Stimulated activated CD8-positive, alpha-beta memory T cell treated with anti-CD3 and anti-CD28 coated beads, Interleukin-4, amount 100 ng/mL, for 1 hour (primary cell): ENCODE measurements at places on chromosomes 11 and 22.

- DNase-seq, result no peak
Observed at GRCh38 chr11:134453441-134453840, 41.4 kb upstream of the B3GAT1 start.

GRCh38 chr11:33321422-33321821 lies 64.2 kb downstream of the HIPK3 start:
- DNase-seq, result no peak

- peak; percentile 33 for DNase-seq
Observed at GRCh38 chr22:42269432-42270175, 849 bp downstream of the TCF20 start.

GRCh38 chr11:15148169-15148568 lies 33.4 kb downstream of the INSC start:
- DNase-seq, result no peak

DNA sequence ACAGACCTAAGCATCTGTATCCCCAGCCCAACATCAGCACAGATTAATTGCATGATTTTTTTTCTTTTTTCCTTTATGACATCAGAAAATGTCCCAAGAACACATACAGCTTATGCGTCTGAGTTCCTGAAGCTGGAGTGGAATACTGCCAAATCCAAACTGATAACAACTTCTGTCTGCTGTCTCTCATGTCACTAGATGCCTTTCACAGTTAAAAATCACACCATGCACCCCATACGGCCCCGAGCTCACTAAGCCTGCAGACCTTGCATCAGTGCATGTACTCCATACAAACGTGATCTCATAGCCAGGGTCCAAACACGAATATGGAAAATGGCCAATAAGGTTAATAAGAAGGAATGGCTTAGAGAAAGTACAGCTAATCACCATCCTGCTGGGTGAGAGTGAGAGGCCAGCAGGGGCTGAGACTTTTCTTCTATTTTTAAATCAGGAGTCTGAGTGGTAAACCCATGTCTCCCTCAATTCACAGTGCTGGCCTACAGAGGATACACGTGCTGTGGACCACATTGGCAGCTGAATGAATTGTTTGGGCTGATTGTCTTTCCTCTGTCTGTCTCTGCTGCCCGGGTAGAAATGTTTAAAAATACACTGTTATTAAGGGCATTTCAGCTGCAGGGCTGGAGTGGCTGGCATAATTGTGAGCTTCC lies 350.6 kb upstream of the RAG2 start:
- no peak for DNase-seq

DNA sequence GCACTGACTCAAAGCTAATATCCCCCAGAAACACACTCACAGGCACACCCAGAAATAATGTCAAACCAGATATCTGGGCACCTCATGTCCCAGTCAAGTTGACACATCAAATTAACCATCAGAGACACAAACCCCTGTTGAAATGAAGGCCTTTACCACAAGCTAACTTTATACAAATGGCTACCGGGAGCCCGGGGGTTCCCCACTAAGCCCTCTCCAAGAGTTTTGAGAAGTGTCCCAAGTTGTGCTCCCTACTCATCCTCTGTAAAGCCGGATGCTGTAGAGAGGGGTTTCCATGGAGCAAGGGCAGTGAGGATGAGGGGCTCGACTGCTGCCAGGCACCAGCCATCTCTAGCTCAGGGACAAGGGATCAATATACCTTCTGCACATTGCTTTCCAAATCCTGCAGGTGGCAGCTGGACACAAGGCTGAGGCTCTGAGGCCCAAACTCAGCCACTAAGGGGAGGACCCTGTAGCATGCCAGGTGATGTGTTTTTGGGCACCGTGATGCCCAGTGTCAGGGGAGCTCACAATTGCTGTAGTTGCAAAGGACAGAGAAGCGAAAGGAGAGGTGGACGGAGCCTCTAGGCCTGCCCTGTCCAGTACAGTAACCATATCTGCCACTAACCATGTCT lies 145.7 kb downstream of the TTC17 start:
- DNase-seq, result no peak

- DNase-seq, result no peak
Observed at GRCh38 chr11:18798799-18799469, 7.3 kb upstream of the PTPN5 start.

GRCh38 chr22:50722048-50722701 lies 15.8 kb upstream of the ACR start:
- DNase-seq, result no peak

GRCh38 chr22:32044477-32044876 lies 1.4 kb downstream of the SLC5A1 start:
- DNase-seq, result no peak

- peak; percentile 28 for DNase-seq
Observed at GRCh38 chr11:118790357-118791110, 430 bp downstream of the DDX6 start.

GRCh38 chr11:19466314-19466713 lies 225.6 kb upstream of the E2F8 start:
- no peak for DNase-seq

DNA sequence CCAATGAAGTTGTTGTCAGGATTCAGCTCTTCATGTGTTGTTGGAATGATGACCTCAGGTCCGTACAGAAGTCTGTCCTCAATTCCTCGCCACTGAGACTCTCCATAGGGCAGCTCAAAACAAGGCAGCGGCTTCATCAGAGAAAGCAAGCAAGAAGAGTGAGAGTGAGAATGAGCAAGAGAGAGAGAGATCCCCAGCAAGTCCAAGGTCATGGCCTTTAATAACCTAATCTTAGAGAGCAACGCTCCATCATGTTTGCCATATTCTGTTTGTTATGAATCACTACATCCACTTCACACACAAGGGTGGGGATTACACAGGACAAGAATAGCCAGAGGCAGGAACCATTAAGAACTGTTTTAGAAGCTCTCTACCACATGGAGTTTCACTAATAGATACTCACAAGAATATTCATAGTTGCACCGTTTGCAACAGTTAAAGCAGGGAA lies 23.3 kb upstream of the MMP7 start:
- no peak for DNase-seq

GRCh38 chr11:48043111-48043990 lies 63.0 kb downstream of the PTPRJ start:
- no peak for DNase-seq

GRCh38 chr11:6667733-6668374 lies 12.2 kb upstream of the DCHS1 start:
- no peak for DNase-seq

DNA sequence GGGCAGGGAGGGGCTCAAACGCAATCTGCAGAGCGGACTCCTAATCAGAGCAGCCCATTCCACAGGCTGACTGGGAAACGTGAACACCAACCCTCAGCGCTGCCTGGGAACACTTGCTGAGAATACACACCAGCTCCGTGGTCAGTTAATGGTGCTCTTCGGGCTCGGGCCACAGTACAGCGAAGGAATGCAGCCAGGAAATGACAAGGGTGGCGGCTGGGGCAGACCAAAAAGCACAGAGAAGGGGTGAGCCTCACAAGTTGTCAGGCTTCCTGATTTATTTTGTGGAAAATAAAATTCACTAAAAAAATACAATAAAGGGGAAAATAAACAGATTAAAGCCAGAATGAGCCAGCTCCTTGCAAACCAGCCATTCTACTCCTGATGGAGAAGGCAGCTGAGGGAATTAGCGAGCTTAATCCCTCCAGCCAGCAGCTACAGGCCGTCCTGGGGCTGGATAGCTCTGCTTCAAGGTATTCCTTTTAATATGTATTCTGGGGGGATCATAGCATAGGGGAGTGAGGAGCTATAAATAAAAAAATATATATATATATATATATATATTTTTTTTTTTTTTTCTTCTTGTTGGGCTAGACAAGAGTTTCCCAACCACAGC lies 165.5 kb upstream of the NTM start:
- DNase-seq, result no peak

- DNase-seq, result no peak
Observed at GRCh38 chr11:130783323-130783722, 133.0 kb downstream of the SNX19 start.

DNA sequence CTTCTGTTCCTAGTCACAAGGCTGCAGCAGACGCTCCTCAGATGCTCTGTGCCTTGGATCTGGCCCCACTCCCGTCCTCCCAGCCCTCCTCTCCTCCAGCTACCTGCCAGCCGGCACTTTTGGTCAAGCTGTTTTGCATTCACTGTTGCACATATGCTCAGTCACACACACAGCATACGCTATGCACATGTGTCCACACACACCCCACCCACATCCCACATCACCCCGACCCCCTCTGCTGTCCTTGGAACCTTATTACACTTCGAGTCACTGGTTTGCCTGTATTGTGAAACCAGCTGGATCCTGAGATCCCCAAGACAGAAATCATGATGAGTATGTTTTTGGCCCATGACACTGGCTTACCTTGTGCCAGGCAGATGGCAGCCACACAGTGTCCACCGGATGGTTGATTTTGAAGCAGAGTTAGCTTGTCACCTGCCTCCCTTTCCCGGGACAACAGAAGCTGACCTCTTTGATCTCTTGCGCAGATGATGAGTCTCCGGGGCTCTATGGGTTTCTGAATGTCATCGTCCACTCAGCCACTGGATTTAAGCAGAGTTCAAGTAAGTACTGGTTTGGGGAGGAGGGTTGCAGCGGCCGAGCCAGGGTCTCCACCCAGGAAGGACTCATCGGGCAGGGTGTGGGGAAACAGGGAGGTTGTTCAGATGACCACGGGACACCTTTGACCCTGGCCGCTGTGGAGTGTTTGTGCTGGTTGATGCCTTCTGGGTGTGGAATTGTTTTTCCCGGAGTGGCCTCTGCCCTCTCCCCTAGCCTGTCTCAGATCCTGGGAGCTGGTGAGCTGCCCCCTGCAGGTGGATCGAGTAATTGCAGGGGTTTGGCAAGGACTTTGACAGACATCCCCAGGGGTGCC lies 109.8 kb downstream of the BCR start:
- DNase-seq, result peak; percentile 31

- no peak for DNase-seq
Observed at GRCh38 chr11:10744206-10744605, 6.8 kb upstream of the CTR9 start.

DNA sequence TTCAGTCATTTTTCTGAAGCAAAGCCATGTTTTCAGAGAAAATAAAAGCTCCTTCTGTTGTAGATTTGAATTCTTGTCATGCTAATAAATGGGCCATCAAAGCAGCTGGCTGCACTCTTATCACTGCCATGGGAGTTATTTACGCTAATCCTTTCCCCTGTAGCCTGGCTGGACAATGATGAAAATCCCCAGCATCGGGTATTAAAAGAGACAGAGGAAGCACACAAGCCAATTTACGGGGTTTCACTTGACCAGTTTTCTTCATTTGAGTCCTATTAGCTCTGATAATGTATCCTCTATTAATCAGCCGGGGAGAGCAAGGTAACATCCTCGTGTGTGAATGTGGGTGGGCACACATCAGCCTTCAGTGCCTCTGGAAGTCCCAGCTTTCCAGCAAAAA lies 470.2 kb upstream of the API5 start:
- DNase-seq, result no peak

- no peak for DNase-seq
Observed at GRCh38 chr22:20212754-20213699, 55.1 kb downstream of the RTN4R start.

DNA sequence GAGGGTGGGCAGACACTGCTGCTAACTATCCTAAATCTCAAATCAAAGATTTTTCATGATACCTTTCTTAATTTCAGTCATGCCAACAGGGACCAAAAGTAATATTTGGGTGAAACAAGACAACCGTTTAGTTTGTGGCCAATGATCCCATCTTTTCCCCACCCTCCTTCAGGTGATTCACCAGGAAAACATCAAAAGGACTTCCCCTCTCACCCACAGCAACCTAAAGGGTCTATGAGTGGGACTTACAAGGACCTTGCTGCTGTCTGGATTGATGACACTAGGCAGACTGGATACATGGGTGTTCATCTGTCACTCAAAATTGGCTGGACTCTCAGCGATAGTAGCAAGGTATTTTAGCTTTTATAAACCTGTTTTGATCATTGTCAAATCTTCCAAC lies 62.0 kb upstream of the ZC3H12C start:
- no peak for DNase-seq

DNA sequence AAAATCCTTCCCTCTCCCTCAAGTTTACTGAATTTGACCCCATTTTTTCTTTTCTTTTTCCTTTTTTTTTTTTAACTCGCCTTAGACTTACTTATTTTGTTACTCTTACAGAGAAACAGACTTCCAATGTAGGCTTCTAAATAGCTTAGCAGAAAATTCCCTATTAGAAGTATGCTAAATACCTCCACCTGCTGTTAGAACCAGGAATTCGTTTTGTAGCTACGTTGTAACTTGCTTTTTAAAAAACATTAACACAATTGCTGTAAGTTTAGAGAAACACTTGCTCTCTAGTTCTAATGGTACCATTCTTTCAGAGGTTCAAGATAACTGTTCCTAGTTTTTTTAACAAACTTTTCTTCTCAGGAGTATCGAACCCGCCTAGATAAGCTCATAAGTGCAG lies 324.2 kb downstream of the DCDC1 start:
- no peak for DNase-seq

- no peak for DNase-seq
Observed at GRCh38 chr11:2472428-2473186, 27.8 kb downstream of the KCNQ1 start.

GRCh38 chr22:44701824-44702478 lies at the start of gene PRR5:
Gene PRR5, plus strand, starts transcription at chr22:44702204. Its CDS starts 271 bp downstream, at chr22:44702475.
- DNase-seq, result peak; percentile 60

GRCh38 chr11:122045181-122045586 lies 70.8 kb downstream of the BLID start:
- no peak for DNase-seq

DNA sequence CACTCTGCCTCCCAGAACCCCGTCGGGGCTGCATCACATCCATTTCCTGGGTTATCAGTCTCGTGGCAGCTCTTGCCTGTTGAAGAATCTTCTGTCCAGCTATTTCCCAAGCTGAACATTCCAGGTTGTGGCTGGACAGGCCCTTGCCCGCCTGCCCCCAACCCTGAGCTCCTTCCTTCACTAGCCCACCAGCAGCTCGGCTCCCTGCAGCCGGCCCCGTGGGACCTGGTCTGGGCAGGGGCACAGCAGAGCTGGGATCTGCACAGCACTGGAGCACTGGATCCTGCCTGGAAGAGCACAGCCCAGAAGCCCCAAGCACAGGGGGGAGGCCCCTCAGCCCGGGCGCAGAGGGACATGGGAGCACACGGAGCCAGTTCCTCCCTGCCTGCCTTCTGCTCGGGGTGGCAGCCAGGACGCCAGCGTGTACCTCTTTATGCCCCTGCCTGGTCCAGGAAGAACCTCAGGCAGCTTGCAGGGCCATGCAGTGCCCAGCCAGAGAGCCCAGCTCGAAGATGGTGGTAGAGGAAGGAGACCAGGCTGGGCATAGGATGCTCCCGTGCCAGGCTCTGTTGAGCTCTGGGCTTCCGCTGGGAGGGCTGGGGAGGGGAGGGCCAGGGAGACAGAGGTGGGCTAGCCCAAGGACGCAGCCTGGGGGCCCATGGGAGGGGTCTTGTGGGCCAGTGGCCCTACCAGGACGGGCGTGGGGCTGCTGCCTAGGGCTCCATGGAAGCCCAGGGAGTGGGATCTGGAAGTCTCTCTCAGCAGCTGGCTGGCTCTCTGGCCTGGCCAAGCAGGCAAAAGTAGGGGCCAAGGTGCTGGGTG lies 16.6 kb upstream of the GNB1L start:
- no peak for DNase-seq

GRCh38 chr11:101668236-101668635 lies 84.4 kb upstream of the TRPC6 start:
- DNase-seq, result no peak
